ENCODE measurements at places on chromosomes 3 and 15.

GRCh38 chr3:190360228-190360627, 27.7 kb upstream of the CLDN16 start:
- DNase-seq: no peak

DNA sequence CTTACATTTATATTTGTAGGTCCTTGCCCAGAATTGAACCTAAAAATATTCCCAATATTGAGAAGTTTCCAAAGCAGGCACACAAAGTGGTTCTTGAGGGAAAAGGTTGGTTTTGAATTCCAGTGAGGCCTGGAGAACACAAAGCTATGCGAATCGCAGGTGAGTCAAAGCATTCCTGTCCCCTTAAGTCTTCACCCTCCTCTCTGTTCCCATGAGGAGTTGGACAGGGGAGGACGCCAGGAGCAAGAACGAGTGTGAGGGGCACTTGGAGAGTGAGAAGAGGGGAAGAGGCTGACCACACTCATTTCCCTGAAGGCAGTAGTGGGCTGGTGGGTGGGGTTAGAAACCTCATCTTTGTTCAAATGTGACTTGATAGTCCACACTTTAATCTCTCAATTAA, 185.8 kb upstream of the EOMES start:
- no peak for DNase-seq

- DNase-seq: no peak
These were observed 198.2 kb downstream of the SLCO3A1 start for GRCh38 chr15:92051716-92052115.

GRCh38 chr15:57152666-57153539, 223.4 kb upstream of the CGNL1 start:
- no peak for DNase-seq

DNA sequence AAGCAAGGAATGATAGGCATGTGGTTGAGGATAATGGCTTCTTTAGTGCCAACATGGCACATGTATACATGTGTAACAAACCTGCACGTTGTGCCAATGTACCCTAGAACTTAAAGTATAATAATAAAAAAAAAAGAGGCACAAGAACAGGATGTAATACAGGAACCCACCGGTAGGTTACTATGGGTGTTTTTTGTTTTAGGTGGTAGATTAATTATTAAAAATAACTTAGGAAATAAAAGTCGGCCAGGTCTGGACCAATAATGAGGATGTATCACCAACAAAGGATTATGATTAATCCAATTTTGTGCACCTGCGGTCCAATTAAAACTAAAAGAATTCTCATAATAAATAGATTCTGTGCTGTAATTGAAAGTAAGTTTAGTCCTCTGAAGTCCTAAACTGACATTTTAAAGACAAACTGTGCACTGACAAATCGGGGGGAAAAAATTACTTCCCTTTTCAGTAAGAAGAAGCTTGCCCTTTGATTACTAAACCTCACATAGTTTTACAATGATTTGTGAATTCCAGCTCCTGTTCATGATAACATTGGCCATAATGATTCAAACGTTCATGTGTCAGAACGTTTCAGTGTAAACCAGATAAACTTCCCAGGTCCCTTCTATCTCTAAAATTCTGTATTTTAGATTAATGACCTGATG, 62.2 kb downstream of the CASR start:
- no peak for DNase-seq

DNA sequence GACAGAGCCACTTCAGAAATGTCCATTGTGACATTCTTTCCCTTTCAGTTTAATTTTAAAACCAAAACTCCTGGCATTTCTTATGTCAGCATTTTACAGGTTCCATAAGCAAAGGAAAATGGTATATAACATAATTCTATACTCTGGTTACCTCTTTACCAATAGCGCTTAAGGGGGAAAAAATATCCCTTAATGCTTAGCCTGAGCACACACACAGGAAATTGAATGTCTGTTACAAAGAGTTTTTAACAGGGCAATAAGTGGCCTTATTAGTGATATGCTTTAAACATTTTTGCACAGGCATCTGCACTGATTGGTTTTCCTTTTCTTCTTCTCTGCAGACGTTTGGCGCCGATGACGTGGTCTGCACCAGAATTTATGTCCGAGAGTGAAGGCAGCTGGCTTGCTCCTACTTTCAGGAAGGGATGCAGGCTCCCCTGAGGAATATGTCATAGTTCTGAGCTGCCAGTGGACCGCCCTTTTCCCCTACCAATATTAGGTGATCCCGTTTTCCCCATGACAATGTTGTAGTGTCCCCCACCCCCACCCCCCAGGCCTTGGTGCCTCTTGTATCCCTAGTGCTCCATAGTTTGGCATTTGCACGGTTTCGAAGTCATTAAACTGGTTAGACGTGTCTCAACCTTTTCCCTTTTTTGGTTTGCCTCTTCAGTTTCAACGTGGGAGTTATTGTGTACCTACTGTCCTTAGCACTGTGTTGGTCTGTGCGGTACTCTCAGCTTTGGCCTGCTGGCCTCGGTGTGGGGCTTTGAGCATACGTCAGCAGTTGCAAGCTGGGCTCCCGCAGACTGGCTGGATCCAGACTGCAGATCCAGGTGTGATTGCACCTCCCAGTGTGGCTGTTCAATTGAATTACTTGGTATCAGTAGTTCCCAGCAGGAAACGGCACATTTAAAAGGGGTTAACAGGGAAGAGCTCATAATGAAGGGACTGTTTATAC, 7.7 kb downstream of the CRABP1 start:
- DNase-seq: no peak

DNA sequence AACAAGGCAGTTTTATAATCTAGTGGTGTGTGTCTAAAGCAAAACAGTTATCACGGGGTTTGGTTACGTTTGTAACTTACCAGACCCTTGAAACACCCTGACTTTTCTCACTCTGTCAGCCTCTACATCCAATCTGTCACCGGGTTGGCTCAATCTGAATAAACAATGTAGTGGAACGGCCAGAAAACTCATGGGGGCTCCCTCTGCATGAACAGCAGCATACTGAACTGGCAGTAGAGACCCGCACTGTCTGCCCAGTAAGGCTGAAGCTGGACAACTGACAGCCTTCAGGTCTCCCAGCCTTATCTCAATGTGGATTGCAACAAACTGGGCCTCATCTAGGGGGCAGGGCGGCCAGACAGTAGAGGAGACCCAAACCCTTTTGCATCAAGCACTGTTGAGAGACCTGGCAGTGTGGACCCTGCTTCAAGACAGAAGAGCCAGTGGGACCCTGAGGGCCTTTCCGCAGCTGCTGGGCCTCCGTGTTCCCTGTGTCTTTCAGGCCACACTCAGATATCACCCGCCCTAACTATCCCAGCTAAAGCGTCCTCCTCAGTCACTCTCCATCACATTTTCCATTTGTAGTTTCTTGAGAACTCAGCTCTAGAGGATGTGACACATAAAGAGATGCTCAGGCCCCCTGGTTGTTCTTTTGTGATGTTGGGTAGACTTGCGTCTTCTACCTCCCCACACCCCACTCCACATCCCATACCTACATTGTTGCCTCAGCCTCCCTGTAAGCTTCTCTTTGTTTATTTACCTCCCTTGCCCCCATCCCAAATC, 181.2 kb upstream of the NR2E3 start:
- no peak for DNase-seq

DNA sequence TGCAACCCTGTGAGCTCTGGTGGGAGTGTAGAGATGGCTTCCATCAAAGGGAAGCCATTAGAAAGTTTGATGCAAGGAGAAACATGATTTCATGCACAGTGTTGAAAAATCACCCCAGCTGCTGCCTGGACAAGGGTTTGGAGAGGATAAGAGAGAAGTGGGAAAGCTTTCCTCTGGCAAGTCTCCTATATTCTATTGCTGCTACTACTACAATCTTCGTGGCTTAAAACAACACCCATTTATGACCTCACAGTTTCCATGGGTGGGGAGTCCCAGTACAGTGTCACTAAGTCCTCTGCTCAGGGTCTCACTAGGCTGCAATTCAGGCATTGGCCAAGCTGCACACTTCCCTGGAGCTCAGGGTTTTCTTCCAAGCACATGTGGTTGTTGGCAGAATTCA, 229.3 kb downstream of the TAFA4 start:
- DNase-seq: no peak

DNA sequence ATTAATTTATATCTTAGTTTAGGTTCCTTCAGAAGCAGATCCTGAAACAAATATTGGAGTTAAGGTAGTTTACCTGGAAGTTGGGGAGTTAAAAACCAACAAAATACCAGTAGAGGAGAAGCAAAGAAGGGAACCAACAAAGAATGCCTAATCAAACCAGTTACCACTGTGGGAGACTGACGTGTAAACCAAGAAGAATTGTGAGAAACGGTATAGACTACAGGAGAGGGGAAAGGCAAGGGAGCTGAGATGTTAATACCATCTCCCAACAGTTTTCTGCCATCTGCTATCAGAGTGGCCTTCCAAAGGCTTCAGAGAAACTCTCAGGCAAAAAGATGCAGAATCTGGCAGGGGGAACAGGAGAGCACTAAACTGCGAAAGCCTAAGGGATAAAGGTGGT, 53.5 kb downstream of the BFSP2 start:
- no peak for DNase-seq

DNA sequence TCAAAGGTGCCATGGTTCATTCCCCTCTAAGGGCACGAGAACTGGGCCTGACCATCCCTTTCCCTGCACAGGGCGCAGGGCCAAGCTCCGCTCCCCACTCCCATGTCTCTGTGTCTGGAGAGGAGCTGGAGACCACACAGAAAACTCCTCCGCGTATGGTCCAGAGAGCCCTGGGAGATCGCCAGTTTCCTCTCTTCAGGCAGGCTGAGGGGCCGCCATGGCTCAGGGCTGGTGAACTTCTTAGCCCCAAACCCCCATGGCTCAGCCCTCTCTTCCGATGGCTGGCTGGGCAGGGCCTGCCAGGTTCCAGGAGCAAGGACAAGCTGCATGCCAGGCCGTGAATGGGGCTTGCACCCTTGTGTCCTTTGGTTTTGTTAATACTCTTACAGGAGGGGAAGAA, 52.9 kb downstream of the EXOG start:
- DNase-seq: no peak

- no peak for DNase-seq
These were observed 120.6 kb upstream of the SPATA12 start for GRCh38 chr3:56939834-56940233.

- DNase-seq: no peak
These were observed 154.7 kb upstream of the CADPS start for GRCh38 chr3:63029921-63030320.

DNA sequence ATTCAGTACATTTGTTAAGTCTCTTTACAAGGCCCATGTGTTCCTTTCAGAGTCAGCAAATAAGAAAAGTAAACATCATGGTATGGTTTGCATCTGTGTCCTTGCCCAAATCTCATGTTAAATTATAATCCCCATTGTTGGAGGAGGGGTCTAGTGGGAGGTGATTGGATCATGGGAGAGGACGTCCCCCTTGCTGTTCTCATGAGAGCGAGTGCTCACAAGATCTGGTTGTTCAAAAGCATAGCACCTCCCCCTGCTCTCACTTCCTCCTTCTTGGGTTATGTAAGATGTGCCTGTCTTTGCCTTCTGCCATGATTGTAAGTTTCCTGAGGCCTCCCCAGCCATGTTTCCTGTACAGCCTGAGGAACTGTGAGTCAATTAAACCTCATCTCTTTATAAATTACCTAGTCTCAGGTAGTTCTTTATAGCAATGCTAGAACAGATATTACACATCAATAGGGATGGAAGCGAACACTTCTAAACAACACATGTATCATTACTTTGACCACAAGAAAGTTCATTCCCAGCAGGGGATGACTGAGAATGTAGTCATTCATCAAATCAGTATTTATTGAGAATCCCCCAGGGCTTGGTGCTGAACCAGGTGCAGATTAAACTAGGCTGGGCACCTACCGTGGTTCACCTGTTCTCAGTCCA, 4.1 kb downstream of the EFCAB12 start:
- no peak for DNase-seq

- no peak for DNase-seq
These were observed 36.0 kb upstream of the BCL2A1 start for GRCh38 chr15:80006946-80007345.

DNA sequence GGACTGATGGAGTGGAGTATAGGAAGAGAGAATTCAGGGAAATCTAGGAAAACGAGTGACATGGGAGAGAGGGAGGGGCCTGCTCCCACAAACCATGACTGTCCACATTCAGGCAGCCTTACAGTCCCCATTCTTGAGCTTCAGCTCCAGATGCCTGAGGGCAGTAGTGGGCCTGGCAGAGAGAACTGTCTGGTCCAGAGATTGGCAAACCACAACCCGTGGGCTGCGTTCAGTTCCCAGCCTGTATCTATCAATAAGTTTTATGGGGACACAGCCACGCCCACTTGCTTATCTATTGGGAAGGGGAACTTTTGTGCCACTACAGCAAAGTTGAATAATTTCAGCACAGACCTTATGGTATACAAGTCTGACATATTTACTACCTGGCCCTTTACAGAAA, 63.8 kb downstream of the SLCO2A1 start:
- DNase-seq: no peak

DNA sequence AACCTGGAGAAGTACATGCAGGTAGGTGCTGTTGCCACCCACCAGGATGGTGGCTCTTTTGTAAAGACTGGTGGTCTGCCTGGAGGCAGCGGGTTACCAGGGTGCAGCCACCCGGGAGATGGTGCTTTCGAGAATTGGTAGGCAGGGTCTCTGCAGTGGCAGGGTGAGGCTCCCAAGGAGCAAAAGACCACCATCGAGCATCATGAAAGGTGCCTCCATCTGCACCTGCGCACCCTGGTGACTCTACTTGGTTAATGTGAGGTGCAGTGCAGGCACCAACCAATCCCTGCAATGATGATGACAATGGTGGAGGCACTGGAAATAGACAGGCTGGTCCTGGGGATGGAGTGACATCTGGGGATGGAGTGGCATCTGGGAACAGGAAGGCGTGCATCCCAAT, 236.7 kb downstream of the ADAMTS17 start:
- DNase-seq: no peak

DNA sequence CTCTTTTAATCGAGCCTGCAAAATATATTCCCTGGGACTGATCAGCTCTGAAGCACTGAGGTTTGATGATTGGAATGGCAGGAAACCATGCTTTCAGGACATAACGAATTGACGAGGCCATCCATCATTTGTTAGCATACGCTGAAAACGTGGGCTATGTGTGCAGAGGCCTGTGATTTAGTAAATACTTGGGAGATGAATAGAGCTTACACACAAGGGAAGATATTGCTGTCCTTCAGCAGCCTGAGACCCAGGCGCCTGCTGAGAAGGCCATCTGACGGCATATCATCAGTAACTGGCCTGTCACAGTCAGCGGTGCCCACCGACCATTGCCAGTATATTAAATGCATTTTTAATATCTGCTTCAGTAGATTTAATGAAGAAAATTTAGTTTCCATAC, 16.2 kb downstream of the CDIN1 start:
- DNase-seq: no peak

DNA sequence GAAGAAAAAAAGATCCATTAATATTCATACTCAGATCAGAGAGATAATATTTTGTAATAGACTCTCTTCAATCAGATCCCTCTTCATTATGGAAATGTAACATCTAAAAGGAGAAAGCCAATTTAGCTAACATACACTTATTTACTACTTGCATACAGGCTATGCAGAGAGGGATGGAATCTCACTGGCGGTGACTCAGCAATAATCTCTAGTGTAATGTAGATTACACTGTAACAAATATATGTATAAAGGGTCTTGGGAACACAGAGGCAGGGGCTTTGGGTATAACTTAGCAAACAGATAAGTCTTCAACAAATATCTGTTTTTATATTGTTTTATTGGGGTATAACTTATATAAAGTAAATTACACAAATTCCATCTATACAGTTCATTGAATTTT, 69.6 kb downstream of the CGNL1 start:
- DNase-seq: no peak

GRCh38 chr15:100923902-100924301, 4.7 kb downstream of the LRRK1 start:
- DNase-seq: no peak

- no peak for DNase-seq
These were observed 75.7 kb upstream of the TP63 start for GRCh38 chr3:189555558-189555881.
